GM18507 (cell line): ENCODE measurements at places on chromosomes 7 and 10.

DNA sequence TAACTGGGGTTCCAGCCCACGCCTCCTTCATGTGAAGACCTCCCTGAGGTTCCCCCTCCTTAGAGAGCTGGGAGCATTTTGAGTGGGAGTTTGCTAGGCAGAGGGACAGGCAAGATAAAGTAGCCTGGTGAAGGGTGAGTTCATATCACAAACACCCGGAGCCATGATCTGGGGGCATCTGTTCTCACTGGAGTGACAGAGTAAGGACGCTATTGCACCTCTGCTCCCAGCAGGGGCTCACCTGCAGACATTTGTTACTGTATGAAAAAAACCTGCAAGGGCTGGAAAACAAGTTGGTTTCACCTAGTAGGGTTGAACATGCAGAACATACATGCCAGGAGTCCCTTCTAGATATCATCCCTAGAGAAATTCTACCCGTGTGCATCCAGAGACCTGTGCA is 88.4 kb downstream of the CARD11 start:
- DNase-seq: no peak

DNA sequence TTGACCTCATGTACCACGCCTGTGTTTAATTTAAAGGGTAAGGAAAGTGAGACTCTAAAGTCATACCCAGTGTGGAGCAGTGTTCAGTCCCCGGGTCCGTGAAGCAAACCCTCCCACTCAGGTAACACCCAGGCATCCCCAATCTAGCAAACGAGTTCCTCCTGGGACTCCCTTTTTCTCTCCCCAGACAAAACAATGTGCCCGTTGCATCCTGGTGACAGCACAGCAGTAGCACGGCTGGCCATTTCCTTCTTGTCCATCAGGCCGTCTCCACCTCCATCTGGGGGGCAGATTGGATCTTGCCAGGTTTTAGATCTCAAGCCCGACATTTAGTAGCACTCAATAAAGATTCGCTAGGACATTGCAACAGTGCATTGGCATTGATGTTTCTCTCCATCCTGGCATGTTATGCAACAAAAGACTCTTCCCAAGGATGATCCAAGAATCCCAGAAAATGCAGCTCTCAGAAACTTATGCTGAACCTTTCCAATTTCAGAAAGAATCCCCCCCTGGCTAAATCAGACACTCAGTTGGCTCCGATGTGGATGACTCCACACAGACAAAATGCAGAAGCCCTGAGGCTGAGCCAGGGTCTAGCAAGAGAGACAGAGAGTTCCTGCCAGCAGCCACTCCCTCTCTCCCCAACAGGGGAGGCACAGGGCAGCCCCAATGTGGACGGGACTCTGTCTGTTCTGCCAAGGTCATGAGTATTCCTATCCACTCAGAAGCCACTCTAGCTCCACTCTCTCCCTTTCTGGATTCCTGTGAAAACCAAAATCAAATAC is 274.5 kb upstream of the MGMT start:
- no peak for DNase-seq

DNA sequence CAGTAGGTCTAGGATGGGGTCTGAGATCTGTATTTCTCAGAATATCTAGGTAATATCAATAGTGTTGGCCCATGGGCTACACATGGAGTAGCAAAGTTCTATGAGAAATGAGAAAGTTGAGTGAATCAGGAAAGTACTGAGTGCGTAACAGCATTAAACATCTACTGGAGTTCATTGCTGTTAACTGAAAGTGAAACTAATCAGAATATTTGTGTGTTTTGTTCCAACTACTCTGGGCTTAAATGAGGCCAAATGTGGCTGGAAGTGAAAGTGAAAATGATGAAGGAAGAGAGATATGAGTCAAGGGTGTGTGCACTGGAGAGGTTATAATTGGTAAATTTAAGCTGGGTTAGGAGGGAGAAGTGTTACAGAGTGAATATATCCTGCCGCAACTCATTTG is 46.5 kb downstream of the TMEM106B start:
- peak; percentile 8 for DNase-seq

- DNase-seq: no peak
Measured at GRCh38 chr7:27966219-27966780, 214.3 kb downstream of the JAZF1 start.

DNA sequence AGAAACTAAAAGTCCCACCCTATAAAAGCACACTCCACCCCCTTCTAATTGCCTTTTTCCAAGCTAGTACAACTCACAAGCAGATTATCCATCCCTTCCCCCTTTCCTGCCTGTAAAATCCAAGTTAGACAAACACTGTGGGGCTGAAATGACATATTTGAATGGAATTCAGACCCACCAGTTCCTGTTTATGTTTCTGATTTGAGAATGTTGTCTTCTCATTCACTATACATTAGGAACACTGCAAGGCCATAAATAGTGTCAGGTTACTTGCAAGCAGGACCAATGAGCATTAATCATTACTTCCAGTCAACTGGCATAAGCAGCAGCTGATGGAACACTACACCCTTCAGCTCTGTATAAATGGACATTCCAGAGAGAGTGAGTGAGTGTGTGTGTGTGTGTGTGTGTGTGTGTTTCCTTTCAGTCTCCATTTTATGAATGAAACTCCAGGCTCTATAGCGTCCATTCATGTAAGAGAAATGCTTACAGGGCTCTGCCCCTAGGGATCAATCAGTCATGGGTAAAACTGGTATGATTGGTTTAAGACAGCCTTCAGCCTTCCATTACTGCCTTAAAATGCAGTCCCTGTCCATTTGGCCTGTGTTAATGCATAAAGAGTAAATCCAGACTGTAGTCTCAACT is 69.3 kb downstream of the ETV1 start:
- DNase-seq: no peak

DNA sequence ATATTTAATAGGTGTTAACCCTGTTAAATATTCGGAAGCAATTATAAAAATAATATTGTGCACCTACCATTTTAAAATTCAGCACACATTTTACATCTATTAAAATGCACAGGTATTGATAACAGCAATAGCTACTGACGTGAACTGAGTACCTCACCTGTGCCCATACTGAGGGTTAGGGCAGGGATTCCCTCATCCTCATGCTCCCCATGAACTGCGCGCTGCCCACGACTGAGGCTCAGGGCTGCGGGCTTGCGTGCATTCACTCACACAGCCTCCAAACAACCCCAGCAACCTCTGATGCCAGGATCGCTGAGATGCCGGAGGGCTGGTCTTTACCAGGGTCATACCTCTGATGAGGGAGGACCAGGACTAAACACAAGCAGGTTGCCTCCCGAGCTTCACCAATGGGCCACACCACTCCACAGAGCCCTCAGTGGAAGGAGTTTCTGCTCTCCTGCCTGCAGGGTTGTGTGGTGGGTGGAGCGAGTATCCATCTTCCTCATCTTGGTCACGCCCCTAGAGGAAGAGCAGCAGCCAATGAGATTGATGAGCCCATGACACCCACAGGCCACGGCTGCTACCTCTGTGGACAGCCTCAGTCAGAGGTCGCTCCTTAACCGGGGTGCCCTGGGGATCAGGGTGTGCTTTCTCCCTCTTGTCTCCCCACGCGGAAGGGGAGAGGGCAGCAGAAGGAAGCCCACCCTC is 478.3 kb downstream of the TNS3 start:
- no peak for DNase-seq

DNA sequence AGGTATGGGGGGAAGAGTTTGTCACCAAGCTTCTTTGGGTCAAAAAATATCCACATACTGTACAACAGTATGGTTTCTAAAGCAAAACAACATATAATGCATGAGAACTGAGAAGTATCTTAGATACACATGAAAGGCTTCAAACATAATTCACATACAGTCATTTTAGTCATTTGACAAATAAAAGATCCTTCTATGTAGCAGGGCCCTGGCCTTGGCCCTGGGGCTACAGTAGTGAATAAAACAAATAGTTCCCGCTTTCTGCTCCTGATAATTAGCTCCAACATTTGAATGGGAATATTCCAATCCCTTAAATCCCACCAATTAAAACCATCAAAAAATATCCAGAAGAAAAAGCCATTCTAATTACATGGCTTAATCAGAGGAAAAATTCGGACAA is 51.3 kb downstream of the MALSU1 start:
- no peak for DNase-seq

DNA sequence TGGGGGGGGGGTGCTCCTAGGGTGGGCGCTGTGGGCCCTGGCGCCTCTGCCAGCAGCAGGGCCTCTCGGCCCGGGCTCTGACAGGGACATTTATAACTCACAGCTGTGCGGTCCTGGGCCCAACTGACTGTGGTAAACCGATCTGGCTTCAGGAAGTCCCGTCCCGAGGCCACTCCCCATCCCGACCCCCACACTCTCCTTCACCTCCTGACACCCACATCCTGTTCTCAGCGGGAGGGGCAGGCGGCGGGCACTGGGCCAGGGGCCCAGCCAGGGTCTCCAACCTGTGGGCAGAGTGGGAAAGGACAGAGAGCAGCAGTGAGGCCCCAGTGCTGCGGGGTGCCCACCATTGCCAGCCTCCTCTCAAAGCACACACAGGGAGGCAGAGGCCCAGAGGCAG is 69.1 kb downstream of the ZMIZ1 start:
- DNase-seq: peak; percentile 59
